ENCODE measurements at places on chromosomes 7 and 10.

DNA sequence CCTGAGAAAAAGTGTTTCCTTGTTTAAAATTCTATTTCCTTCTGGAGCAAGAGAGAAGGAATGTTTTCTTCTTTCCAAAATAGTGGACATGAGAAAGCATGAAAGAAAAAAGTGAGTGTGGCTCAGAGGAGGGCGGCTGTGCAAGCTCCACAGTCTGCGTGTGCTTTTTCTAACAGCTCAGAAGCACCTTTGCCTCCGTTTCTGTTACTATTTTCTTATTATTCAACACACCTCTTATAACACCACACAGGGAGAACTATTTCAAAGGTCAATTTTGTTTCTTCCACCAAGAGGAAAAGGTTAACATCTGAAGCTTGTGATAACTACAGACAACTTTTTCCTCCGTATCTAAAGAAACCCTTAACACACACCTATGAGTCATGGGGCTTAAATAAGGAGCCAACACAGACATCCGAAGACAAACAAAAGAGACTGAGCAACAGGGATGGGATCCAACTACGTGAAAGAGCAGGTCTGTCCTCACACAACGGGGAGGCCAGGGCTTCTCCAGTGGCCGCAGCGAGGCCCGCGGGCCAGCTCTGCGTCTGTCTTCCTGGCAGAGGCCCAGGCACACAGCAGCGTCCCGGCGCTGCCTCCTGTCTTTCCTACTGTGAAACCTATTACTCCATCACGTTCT lies 36.2 kb upstream of the NCAPG2 start:
- peak; percentile 73 for DNase-seq

DNA sequence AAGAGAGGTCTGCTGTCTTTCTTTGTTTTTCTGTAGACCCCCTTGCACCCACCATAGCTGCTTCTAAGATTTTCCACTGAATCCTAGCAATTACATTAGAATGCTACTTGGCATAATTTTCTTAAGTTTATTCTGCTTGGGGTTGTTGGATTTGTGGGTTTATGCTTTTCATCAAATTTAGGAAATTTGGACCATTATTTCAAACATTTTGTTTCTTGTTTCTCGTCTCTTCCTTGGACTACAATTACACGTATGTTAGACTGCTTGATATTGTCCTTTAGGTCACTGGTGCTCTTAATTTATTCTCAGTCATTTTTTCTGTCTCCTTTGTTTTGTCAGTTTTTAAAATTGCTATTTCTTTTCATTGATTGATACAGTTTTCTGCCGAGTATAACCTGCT lies 65.8 kb downstream of the FANK1 start:
- DNase-seq: no peak

DNA sequence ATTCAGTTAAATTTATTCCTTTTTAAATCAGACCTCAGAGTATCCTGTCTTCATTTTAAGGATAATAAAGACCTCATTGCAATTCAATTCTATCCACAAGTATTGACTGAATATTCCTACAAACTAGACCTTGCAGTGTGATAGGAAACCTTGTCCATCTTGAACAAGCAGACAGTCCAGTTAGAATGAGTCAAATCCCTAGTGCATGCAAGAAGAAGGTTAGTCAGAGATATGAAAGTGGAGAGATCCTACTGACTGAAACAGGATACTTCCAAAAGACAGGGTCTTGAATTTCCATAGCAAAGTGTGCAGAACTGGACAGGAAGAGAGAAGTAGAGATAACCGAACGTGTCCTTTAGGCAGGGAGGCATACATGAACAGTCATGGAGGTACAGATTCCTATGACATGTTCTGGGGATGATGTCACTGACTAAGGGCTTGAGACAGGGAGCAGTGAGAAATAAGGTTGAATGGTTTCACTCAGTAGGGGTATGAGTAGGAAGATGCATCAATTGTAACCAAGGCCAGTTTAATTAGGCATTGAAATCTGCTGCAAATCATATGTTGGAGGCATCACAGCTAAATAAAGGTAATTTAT lies 45.2 kb downstream of the PPP1R3A start:
- no peak for DNase-seq

GRCh38 chr7:138382862-138383565 lies 77.0 kb upstream of the TRIM24 start:
- DNase-seq: no peak

DNA sequence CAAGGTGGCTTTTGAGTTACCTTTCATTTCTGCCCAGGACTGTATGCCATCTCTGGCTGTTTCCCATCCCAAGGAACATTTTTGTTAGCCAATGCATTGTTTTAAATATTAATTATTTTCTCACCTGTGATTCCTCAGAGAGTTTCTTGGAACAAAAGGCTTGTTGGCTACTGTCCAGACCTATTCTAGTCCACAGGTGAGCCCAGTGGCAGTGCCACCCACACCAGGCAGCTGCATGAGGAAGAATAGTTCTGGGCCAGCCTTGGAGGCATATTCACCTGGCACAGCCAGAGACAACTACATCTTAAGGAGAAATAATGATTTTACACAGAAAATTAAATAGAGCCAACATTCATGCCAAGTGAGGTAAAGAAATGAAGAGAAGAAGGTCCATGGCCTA lies 123.9 kb downstream of the C1GALT1 start:
- DNase-seq: no peak

- DNase-seq: no peak
Observed at GRCh38 chr7:711093-711921, 15.2 kb upstream of the DNAAF5 start.

DNA sequence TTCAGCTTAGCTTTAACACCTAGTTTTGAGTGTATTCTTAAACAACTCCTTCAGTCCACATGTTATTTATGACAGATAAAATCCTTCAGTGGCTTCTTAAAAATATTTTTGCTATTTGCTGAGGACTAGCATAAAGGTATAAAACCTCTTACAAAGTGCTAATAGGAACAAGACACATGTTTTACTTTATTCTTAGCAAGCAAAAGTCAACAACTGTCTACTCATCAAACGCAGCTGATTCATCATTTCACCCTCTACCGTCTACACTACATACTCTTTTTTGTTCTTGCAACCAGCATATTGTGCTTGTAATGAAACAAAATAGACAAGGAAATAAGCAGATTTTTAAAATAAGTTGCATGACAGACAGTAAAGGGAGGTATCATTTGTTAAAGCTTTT lies 319.7 kb downstream of the SNX13 start:
- DNase-seq: no peak

GRCh38 chr7:15332956-15333355 lies 228.9 kb downstream of the AGMO start:
- DNase-seq: no peak

GRCh38 chr10:1402816-1403507 lies 334.4 kb downstream of the ADARB2 start:
- no peak for DNase-seq

DNA sequence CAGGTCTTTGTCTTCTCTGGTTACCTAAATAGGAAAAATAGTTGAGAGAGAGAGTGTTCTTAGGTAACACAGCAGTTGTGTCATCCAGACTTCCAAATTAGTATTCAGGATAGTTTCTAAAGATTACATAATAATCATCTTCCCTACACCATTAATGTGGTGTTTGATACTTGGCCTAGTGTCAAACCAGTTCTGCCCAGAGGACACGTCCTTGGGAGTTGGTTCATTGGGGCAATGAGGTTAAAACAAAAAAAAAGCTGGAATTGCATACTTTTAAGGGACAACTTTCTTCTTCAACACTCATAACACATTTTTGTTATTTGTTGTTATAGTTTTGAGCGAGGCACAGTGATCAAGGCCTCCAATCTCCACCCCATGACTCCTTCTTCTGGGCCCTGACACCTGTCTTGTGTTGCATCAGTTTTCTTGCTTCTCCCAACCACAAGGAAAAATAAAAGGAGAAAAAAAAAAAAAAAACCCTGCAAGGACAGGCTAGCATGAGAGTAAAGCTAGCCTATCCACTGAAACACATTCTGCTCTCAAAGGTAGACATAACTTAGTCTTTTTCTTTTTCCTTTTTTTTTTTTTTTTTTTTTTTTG lies 28.8 kb downstream of the STN1 start:
- DNase-seq: no peak

DNA sequence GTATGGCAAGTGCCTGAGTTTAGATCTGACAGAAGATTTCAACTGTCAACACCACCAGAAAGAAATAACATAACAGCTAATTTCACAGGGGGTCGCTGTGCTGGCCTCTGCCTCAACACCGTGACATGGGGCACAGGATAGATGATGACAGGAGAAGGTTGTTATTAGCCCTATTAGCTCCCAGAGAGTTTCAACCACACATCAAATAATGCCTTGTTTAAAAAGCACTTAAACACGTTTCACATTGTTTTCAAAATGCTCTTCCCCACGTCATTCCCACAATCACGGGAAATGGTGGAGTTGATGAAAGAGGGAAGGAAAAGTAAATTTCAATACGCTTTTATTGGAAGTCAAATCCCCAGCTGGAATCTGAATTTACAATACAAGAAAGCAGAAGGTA lies 184.7 kb downstream of the MAGI2 start:
- no peak for DNase-seq

GRCh38 chr7:42139751-42140150 lies 97.3 kb downstream of the GLI3 start:
- DNase-seq: no peak

DNA sequence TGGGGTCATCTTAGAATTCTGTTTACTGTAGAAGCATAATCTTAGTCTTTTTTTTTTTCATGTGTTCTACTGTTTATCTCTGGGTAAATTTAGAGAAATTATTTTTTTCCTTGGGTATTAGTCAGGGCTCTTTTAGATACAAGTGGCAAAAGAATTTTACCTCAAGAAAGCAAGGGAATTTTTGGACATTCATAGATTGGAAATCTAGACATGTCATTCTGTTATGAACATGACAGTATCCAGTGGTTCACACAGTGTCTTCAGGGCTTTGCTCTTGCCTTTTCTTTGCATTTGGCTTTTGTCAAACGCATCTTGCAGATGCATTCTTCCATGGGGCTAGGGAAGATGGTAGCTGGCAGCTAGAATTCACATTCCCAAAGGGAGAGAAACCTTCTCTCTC lies 13.7 kb upstream of the TAS2R41 start:
- no peak for DNase-seq

GRCh38 chr10:110834629-110835301 lies 37.0 kb upstream of the PDCD4 start:
- no peak for DNase-seq

GRCh38 chr7:134798155-134798554 lies 18.7 kb downstream of the CALD1 start:
- DNase-seq: no peak

- DNase-seq: no peak
Observed at GRCh38 chr7:132866144-132866531, 215.8 kb downstream of the CHCHD3 start.

DNA sequence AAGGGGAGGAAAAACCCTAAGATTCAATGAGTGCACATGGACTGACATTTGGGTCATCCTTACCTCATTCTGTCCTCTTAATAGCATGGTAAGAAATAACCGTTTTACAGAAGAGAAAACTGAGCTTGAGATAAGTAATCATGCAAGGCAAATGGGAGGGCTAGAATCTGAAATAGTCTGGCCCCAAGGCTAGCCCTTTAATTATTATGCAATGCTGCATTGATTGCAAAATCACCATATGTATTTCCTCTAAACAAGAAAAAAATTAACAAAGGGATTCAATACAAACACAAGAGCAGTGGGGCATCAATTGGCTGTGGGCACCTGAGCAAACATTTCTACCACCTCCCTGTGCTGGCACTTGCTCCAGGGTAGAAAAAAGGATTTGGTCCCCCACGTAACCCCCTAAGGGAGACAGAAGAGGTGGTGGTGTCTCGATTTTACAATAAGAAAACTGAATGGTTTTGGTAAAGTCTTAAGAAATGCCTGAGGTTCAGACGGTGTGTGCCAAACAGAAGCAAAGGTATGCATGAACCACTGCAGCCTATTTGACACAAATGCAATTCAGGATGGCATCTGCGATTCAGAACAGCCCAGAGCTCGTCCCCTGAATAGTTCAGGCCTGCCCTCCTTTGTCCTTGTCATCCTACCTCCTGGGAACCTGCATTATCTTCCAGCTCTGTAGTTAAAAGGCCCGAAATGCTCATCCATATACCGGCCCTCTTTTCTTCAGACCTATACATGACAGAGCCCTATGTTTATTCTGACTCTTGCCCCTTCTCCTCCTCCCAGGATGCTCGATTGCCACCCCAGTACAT lies 23.6 kb downstream of the PIP4K2A start:
- DNase-seq: no peak

DNA sequence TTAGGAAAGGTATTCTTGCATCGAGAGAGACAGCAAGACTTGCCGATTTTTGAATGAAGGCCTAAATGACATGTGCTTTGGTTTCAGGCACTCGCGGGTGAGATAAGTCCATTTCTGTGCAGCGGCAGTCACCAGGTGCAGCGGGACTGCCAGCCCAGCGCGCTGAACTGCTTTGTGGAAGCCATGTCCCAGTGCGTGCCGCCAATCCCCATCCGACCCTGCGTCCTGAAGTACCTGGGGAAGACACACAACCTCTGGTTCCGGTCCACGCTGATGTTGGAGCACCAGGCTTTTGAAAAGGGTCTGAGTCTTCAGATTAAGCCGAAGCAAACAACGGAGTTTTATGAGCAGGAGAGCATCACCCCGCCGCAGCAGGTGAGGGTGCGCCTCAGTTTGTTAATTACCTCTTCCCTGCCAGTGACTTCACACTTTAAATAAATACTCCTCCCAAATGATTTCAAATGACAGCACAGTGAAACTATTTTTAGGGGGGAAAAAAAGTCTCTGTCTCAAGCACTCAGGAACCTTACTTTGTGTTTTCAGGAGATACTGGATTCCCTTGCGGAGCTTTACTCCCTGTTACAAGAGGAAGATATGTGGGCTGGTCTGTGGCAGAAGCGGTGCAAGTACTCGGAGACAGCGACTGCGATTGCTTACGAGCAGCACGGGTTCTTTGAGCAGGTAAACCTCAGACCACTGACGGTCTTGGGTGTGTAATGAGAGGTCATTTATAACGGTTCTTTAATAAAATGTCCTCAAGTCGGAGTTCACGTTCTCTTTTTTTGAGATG lies 98.3 kb downstream of the TRRAP start:
- DNase-seq: no peak

- no peak for DNase-seq
Observed at GRCh38 chr10:16437540-16437894, 707 bp downstream of the PTER start.

- DNase-seq: no peak
Observed at GRCh38 chr10:97726636-97727178, 10.2 kb upstream of the ZFYVE27 start.

DNA sequence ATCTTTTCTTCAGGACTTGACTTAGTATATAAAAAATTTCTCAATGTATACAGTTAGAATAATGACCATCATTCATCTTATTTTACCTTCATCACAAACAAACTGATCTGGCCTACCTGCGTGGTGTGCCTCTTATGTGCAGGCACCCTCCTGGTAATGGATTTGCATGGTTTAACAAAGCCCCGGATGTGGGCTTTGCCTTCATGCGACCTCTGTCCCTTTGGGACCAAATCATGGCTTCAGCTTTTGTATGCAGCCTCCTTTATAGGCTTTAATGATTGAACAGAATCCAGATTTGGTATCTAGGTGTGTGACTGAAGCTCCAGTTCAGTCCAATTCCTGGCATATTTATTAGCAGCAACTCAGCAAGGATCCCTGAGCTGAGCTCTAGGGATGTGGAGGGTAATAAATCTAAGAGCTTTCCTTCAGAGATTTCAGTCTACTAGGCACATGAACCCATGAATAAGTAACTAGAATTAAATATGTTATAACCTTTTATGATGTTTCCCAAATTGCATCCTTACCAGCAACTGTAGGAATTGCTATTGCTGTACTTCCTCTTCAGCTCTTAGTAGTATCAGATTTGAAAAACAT lies 256.9 kb downstream of the ABCA13 start:
- DNase-seq: no peak

GRCh38 chr10:110311357-110311949 lies 6.7 kb upstream of the SMNDC1 start:
- peak; percentile 49 for DNase-seq
